NCI-H460 (cell line): ENCODE measurements at places on chromosomes 2 and 18. TPM values are rescaled to one million over a fixed set of nuclear protein-coding genes. Genes with fewer than 3 reads are reported as not detected.
A peak's percentile ranks its signal among the peaks of the same experiment; 100 is the strongest.

Gene MOGAT1
- not detected in 2 replicates for total RNA-seq

Gene VIT
- total RNA-seq: 2.7 and 2.8 TPM in 2 replicates

Gene SNORC
- total RNA-seq: 2.8 and 3.1 TPM in 2 replicates

Gene PAPOLG
- total RNA-seq: 21.6 and 29.0 TPM in 2 replicates

Gene HOXD12
- total RNA-seq: 0.20 TPM in 1 of 2 replicates, not detected in the other

Gene OTX1
- total RNA-seq: 0.58 and 0.79 TPM in 2 replicates

Gene RAB27B
- total RNA-seq: 28.5 and 30.4 TPM in 2 replicates

Gene DAW1
- total RNA-seq: 99.2 and 104 TPM in 2 replicates

Gene GCG
- not detected in 2 replicates for total RNA-seq

Gene EFR3B
- total RNA-seq: 6.9 and 7.0 TPM in 2 replicates

Gene CHST10
- 14.0 and 16.2 TPM in 2 replicates for total RNA-seq

Gene PHOSPHO2
- 3.8 and 5.5 TPM in 2 replicates for total RNA-seq

- DNase-seq: no peak
These were observed 214.7 kb downstream of the CYP26B1 start for GRCh38 chr2:71932780-71933466.

GRCh38 chr2:33051586-33052360 lies 105.0 kb downstream of the LTBP1 start:
- DNase-seq: no peak

DNA sequence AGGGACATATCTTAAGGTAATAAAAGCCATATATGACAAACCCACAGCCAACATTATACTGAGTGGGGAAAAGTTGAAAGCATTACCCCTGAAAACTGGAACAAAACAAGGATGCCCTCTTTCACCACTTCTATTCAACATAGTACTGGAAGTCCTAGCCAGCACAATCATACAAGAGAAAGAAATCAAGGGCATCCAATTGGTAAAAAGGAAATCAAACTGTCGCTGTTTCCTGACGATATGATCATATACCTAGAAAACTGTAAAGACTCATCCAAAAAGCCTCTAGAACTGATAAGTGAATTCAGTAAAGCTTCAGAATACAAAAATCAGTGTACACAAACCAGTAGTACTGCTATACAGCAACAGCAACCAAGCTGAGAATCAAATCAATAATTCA lies 53.8 kb upstream of the PSME4 start:
- no peak for DNase-seq

DNA sequence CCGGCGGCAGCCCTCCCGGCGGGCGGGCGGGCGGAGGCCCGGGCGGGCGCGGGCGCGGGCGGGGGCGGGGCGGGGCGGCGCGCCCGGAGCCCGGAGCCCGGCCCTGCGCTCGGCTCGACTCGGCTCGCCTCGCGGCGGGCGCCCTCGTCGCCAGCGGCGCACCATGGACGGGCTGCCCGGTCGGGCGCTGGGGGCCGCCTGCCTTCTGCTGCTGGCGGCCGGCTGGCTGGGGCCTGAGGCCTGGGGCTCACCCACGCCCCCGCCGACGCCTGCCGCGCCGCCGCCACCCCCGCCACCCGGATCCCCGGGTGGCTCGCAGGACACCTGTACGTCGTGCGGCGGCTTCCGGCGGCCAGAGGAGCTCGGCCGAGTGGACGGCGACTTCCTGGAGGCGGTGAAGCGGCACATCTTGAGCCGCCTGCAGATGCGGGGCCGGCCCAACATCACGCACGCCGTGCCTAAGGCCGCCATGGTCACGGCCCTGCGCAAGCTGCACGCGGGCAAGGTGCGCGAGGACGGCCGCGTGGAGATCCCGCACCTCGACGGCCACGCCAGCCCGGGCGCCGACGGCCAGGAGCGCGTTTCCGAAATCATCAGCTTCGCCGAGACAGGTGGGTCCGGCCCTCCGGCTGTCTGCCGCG lies at the start of gene INHBB:
INHBB (plus strand) TSS at position 111 of the 641 bp plus-strand sequence; CDS start at position 164, 53 bp downstream.
- no peak for DNase-seq

GRCh38 chr2:2855297-2855696 lies 522.3 kb downstream of the EIPR1 start:
- DNase-seq: no peak

DNA sequence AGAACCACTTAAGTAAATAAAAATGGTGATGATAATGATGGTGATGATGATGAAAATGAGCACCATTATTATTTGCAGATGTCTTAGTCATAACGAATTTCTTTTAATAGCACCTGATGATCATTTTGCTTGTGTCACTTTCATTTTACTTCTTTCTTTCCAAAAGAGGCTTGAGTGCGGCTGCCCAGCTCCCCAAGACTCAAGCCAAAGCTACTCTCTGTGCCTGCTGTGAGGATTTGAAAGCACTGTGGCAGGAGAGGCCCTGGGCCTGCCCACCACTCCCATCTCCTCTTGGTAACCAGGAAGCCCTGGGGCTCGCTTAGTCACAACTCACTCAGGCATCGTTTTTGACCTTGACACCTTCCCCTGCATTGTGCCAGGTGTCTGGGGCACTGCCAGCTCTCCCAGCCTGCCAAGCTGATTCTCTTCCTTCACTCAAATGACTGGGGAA lies 41.2 kb downstream of the RPL37A start:
- no peak for DNase-seq

- no peak for DNase-seq
These were observed 110.6 kb downstream of the SEPTIN10 start for GRCh38 chr2:109503191-109503590.

GRCh38 chr18:50051288-50051687 lies 143.7 kb downstream of the MYO5B start:
- DNase-seq: peak; percentile 6

DNA sequence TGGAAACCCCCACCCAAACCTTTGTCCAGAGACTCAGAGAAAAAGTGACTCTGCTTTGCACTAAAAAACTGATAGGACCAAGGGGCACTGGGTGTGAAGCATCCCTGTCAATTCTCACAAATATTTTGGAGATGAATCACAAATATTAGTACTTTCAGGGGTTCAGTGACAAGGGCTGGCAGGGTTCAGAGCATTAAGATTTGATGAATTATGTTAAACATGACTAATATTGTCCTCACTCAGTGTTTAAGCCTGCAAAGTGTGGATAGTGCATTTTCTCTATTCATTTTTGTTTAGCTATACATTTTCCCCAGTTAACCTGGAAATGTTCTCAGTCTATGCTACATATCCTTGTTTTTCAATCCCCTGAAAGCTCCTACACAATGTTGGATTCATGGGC lies 65.3 kb upstream of the CCDC68 start:
- DNase-seq: no peak

DNA sequence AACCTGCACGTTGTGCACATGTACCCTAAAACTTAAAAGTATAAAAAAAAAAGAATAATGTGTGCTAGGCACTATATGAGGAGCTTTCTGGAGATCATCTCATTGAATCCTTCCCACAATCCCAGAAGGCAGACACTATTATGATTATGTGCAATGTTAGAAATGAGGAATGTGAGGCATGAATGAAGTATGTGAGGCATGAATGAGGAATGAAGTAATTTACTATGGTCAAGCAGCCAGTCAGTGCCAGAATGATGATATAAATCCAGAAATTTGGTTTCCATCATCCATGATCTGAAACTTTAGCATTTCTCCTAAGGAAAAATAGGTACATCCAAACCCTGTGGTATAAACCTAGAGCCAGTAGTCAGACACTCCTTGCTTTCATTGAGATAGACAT lies 42.0 kb downstream of the CCDC148 start:
- no peak for DNase-seq

GRCh38 chr2:195456771-195457170 lies 200.3 kb upstream of the SLC39A10 start:
- no peak for DNase-seq

DNA sequence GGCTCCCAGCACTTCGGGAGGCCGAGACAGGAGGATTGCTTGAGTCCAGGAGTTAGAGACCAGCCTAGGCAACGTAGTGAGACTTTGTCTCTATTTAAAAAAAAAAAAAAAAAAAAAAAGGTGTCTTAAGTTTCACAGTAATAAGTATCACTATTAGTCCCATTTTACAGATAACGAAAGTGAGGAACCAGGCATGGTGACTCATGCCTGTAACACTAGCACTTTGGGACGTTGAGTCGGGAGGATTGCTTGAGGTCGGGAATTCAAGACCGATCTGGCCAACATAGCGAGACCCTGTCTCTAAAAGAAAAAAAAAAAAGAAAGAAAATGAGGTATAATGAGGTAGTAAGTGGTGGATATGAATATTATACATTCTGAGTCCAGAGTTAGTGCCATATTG lies 2.5 kb downstream of the KCNJ13 start:
- DNase-seq: no peak

DNA sequence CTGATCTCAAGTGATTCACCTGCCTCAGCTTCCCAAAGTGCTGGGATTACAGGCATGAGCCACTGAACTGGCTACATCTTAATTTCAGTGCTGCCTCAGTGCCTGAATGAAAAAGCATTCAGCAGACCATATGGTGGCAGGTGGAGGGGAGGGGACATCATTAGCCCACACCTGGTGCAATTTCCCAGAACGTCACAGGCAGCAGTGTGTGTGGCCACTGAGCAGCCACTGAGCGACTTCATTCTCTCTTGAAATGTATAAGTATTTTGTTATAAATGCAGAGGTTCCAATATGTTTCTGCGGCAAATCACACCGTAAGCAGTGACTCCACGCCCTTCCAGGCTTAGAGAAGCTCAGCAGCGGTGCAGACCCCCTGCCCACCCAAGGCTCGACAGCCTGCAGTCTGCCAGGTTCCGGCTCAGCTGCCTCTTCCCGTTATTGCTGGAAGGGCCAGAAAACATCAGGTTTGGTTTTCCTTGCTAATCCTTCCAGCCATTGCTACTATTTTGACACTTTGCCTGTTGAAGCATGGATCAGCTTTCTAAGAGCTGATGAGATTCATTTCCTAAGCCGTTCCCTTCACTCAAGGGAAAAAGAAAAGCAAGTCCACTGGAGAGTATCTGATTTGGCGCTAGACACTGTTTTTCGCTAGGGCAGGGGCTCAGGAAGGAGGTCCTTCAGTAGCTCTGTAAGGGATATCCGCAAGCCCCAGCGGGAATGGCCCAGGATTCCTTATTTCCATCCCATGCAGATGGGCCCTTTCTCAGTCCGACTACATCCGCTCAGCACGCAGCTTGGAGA lies 250.7 kb downstream of the VAPA start:
- no peak for DNase-seq

GRCh38 chr2:229071292-229071976 lies 199.7 kb downstream of the PID1 start:
- DNase-seq: no peak

DNA sequence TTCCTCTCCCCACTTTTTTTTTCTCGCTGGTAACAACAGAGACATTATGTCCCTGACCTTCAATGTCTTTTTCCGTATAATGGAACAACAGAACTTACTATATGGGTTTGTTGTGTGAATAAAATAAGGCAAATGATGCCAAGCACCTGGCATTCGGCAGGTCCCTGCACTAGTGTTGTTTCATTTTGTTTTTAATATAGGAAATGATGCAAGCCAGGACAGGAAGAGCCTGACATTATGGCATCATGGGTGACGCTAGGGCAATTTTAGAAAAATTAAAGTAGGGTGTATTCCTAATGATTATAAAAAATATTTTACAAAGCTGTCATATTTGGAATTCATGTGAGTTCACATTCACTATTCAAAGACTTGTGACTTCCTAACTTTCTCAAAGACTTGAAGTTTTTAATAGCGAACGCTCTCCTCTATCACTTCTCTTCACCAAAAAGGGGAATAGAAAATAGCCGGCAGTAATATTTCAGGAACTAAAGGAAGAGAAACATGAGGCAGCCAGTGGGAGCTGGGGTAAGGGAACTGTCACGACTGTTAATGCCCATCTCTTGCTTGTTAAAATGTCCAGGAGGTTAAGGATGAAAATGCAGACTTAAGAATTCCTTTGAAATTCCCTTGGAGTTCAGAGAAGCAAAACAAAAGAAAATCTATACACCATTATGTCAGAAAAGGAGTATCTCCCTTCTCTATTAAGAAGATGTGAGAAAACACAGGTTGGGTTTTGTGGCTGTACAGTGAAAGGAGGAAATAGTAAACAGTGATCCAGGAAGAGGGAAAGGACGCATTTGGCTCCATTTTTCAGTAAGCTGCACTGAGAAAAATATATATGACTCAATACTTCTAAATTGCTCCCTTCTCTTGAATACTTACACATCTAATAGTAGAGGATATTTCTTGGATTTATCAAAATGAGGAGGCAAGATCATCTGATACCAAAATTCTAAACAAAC lies 60.2 kb downstream of the DPP4 start:
- DNase-seq: no peak

DNA sequence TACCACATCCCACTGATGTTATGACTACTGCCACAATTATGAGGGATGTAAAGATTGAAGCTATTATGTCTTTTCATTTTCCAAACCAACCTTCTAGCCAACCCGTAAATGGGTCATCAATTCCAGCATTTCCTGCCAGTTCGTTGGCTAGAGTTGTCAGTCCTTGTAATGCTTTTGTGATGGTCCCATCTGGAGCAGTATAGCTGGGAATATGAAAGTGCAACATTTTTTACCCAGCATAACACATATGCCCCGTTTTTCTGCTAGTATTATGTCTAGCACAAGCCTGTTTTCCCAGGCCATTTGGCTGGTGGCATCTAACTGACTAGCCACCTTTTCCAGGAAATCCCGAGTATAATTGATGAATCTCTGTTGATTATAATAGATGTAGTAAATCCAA lies 1501.6 kb upstream of the SLC39A10 start:
- DNase-seq: no peak

GRCh38 chr2:10202131-10202665 lies 79.7 kb downstream of the RRM2 start:
- no peak for DNase-seq

DNA sequence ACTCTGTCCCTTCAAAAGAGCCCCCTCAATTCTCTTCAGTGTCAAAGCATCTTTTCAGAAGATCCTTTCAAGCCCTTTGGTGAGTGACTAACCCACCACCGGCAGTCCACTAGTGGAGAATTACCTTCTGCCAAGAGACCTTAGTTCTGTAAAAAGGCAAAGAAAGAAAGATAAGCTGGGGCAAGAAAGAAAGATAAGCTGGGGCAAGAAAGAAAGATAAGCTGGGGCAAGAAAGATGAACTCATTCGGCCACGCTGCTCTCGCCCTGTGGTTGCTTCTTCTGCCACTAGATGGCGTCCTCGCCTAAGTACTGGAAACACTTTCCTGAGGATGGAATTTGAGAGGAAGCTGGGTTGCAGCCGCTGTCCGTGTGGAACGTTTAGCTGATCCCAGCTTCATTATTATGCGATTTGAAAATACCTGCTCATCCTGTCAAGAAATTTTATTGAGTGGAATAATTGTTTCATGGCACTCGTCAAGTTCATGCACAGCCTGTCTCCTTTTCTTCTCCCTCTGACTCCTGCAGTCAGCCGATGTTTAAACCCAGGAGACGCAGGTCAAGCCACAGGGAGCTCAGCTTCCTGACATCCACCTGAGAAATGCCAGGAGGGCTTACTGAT lies 17.3 kb upstream of the ANXA4 start:
- DNase-seq: peak; percentile 81

GRCh38 chr2:173652311-173652710 lies 297.6 kb downstream of the CDCA7 start:
- DNase-seq: peak; percentile 41

- no peak for DNase-seq
These were observed 249.3 kb upstream of the GULP1 start for GRCh38 chr2:188042412-188042811.

DNA sequence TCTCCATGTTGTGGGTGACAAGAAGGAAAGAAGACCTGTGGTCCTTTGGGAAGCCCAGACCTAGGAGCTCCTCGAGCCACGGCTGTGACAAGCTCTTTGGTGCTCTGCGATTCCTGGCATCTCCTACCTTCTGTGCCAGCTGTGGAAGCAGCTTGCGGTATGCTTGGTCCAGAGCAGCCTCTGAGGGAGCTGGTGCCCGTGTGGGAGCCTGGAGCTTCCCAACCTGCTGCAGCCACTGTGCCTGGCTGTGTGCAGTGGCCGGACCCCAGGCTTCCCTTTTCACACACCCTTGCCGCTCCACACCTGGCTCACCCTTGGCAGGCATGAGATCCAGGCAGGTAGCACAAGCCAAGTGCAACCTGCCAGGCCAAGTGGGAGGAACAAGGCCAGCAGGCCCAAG lies 1328.6 kb upstream of the SLC39A10 start:
- DNase-seq: no peak
